ENCODE measurements at places on chromosomes 13 and 19.

DNA sequence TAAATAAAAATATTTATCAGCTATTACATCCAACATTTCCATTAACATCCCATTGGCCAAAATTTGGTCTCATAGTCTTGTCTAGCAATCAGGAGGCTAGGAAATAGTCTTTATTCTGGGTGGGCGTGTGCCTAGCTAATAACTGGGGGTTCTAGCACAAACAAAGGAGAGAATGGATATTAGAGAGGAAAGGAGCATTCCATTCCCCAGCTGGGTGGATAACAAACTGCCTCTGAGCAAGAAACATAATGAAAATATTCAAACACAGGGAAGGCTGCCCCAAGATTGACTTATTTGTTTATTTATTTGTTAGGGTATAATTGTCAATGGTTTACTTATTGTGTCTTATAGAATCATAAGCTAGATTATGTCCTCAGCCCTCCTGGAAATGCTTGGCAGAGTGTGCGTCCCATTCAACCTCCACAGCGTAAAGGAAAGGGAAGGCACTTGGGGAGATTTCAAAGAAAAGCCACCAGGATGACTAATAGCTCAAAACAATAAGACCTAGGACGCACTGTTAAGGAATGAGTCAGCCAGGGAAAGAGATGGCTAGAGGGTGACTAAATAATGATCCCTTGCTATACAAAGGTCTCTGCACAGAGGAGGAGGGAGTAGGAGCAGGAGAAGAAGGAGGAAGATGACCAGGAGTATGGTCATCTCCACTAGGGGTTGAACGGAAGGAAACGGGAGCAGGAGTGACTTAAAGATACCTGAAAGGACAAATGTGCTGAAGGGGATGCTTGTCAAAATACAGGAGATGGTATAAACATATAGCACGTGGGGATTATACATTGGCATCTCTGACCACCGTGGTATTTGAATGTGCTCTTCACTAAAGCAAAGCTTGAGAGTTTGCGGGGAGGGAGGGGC lies 23.5 kb upstream of the USP12 start:
- peak; percentile 47 for DNase-seq

DNA sequence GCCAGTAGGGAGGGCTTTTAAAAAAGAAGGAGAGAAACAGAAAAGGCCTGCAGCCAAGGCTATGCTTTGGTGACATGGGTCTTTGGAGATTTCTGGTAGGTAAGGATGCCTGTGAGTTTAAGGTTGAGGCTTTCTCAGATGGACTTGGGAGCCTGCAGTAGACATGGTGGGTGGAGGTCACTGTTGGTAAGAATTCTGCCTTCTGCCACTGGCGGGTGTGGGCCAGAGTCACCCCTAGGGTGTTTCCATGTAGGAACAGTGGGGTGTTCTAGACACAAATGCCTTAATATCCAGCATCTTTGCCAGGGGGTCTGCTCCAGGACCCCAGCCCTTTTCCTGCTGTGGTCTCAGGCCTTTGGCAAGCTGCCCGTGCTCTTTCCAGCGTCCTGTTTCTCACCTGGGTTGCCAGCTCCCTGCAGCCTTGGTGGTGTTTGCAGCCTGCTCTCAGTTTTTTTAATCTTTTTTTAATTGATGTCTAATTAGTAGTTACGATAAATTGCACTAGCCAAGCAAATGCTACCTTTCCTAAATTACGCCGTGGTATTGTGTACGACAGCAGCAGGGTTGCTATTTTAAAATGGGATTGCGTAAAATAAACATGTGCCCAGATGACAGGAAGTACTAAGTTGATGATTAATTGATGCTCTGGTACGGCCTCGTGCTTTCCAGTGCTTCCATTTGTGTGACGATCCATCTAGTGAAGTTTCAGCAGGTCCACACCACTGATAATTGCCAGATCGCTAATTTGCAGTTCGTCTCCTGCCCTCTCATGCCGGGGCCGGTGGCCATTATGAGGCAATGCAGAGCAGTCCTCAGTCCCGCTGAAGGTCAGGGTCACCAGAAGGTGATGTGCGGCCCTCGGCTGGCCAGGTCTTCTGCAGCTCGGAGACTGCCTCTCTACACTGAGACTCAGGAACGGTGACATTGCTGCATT lies 35.3 kb upstream of the NPAS1 start:
- no peak for DNase-seq

- DNase-seq, result no peak
These were observed 274.9 kb downstream of the KCNRG start for GRCh38 chr13:50290186-50290585.

DNA sequence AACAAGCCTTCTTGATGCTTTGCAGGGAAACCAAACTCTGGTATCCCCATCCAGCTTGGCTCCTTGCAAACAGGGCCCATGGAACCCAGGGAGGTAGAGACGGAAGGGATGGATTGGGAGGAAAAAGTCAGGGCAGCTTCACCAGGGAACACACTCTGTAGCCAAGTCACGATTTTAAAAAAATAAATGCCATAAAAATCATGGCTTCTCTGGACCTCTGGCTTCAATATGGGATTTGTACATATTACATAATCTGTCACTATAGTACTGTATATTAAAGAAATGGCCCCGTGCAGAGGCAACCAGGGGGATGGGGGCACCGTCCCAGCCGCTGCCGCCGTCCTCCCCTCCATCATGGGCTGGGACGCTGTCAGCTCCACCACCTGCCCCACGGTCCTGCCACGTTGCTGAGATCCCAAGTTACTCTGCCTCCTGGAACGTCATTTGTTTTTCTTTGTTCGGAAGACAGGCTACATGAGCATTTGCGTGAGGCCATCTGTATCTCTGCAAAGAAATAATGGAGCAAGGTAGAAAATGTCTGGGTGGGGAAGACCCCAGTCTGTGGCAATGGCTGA lies 313.3 kb downstream of the ZNF536 start:
- DNase-seq, result no peak

GRCh38 chr13:47908197-47908902 lies 92.7 kb downstream of the SUCLA2 start:
- DNase-seq, result no peak

- DNase-seq, result no peak
These were observed 9.4 kb upstream of the SPART start for GRCh38 chr13:36355632-36356031.
